ENCODE measurements at places on chromosomes 4 and X.
A peak's percentile ranks its signal among the peaks of the same experiment; 100 is the strongest.

- DNase-seq = no peak
Measured at GRCh38 chr4:37653601-37654000, 32.6 kb downstream of the RELL1 start.

GRCh38 chr4:185142912-185143600 is at the start of gene SLC25A4:
Gene SLC25A4 (plus strand): TSS chr4:185143266. CDS start chr4:185143373, 107 bp downstream.
- peak; percentile 73 for DNase-seq

GRCh38 chrX:23341452-23341851 is 6.8 kb downstream of the PTCHD1 start:
- no peak for DNase-seq

DNA sequence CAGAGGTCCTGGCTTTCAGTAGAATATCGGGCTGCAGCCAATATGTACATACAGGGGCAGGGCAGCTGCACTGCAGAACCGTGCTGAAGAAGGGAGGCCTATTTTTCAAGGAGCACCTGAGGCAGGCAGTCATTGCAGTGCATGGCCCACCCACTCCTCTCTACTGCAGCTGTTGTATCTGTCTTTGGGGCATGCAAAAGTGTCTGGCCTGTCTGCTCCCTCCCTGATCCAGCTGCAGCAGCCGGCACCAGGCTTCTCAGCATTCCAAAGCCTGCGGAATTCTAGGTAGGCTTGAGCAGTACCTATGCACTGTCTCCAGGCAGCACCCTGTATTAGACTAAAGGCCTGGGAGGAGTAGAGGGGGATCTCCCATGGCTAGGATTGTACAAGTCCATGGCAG is 415.2 kb upstream of the MAGEB16 start:
- DNase-seq = no peak

GRCh38 chrX:39196192-39197102 is 395.2 kb downstream of the MID1IP1 start:
- DNase-seq = peak; percentile 16

DNA sequence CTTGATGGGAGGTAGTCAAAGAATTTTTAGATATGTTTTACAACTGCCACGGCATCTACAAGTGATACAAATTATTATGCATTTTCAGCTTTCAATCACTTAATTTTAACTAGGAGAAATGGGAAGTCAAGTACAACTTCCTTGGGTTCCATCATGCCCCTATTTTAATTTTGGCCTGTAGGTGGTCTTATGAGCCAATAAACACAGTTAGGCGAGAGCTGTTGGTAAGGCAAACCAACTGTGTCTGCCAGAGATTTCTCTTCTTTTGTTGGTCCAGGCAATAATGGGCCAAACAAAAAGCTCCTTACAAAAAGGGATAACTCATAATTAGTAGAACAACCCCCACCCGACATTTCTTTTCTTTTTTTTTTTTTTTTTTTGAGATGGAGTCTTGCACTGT is 63.3 kb upstream of the ARX start:
- DNase-seq = no peak

DNA sequence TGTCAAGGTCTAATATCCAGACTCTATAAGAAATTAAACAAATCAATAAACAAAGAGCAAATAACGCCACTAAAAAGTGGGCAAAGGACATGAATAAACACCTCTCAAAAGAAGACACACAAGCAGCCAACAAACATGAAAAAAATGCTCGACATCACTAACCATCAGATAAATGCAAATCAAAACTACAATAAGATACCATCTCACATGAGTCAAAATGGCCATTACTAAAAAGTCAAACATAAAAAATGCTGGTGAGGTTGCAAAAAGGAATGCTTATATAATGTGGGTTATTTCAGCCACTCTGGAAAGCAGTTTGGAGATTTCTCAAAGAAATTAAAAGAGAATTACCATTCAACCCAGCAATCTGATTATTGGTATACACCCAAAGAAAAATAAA is 481.1 kb downstream of the STPG2 start:
- DNase-seq = no peak

- no peak for DNase-seq
Measured at GRCh38 chrX:41382714-41383645, 49.0 kb downstream of the DDX3X start.

DNA sequence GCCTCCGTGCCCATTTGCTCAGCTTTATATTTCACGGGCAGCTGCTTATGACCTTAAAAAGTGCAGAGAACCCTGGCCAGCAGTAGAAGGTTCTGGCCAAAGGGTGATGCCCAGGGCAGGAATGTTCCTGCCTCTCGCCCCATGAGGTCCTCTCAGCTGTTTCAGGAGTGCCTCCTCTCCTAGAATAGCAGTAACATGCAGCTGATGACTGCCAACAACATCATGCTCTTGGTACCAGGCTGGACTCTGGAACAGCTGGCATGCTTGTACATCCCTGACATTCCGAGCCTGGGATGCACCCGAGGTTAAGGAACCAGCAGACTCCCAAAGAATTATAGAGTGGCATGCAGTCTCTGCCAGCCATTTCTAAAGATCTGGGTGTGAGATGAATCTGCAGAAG is 11.7 kb upstream of the TENM3 start:
- DNase-seq = no peak

DNA sequence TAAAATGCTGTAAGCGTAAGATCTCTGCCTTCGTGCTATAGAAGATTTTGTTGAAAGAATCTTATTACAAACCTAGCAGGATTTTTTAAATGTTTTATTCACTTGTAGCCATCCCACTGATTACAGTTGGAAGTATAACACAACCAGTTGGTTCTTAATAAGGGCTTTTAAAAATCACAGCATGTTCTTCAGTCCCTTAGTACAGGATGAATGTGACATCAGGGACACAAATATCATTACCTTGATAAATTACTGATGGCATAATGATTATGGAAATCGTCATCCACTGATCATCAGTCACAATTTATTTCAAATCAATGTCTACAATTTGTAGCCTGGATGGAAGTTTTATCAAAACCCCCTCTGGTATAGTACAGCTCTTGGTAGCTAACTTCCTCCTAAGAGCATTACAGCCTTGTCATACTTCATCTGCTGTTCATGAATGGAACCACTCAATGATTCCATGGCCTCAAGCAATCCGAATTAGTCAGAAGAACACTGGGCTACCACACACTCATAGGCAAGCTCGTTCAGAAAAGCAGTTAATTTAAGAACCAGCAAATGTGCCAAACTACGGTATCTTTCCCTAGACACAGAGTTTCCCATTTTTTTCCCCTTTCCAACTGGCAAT is 389.2 kb upstream of the TENM3 start:
- DNase-seq = no peak

- no peak for DNase-seq
Measured at GRCh38 chrX:97867266-97867665, 983.6 kb downstream of the RPA4 start.

- DNase-seq = no peak
Measured at GRCh38 chr4:139492429-139492828, 38.5 kb downstream of the RAB33B start.

GRCh38 chrX:19761554-19762295 is 125.7 kb downstream of the SH3KBP1 start:
- DNase-seq = no peak

DNA sequence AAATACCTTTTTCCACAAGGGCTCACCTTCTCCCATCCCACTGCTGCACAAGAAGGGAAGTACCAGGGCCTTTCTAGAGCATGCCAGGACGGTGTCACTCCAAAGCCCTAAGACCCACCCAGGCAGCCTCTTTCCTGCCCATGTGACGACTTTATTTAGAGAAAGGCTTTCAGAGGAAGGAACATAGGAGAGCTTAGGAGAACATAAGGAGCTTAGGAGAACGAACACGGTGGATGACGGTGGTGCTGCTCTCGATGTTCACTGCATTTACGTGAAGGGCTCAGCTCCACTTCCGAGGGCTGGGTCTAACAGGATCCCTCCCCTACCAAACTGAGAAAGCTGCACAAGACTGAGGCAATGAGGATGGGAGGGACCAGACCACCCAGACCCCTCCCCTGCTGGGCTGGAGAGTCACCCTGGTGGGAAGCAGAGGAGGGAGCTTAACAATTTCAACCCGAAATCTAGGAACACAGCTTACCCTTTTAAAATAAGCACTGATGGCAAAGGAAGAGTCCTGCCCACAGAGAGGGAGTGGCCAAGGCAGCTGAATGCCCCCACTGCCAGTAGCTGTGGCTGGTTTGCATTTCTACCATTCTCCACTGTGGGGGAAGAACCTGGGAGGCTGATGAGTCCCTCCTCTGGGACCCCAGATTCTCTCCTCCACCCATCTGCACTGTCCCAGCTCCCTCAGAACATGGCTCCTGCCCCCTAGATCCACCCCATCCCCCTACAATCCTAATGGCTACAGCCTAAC is 29.8 kb downstream of the ZFYVE28 start:
- no peak for DNase-seq

DNA sequence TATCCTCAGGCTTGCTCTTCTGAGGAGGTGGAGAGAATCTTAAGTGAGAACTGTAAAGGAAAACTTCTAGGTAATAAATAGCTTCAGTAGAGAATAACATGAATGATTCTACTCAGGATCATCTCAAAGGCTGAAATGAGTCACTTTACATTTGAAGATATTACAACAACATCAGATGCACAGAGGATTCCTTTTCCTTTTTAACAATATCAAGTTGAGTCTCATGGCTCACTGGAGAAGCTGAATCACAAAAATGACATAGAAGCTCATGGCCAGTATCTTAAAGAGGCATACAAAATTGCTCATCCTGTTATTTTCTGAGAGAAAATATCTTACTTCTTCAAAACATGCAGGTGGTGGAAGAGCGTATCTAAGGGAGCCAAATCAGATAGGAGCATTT is 72.5 kb upstream of the EMCN start:
- DNase-seq = no peak

DNA sequence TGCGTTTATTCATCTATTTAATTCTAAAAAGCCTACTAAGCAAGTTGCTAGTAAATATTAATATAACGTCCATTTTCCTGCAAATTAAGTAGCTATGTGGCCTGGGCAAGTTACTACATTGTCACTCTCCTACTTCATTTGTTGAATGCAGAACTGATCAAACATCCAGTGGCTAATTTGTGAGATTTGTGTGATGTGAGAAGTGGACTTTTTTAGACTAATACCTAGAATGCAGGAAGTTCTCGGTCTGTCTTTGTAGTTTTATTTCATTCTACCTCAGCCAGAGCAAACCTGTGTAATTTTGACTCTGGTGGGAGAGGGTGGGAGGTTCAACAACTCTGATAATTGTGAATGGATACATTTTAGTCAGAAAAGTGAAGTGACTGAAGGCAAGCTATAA is 840 bp downstream of the GUF1 start:
- DNase-seq = no peak

GRCh38 chr4:44738615-44739014 is 12.3 kb upstream of the GNPDA2 start:
- DNase-seq = no peak

- DNase-seq = no peak
Measured at GRCh38 chrX:109357706-109358105, 124.2 kb downstream of the GUCY2F start.

DNA sequence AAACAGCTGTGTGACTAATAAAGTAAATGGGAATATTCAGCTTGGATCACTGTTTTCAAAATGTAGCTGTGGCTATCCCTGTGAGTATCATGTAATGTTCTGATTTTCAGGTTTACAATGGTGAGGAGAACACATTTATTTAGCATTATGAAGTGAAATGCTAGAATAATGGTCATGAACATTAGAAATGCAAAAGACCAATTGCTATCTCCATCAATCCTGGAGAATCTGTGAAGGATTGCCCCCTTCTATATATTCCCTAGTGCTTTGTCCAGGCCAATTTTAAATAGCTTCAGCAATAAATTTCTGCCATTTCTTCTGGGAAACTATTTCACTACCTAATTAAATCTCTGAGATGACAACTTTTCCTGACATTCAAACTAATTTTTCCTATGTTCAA is 1399.1 kb downstream of the PCDH19 start:
- no peak for DNase-seq

- DNase-seq = no peak
Measured at GRCh38 chr4:184215709-184216328, 1.9 kb downstream of the ENPP6 start.

GRCh38 chr4:114091546-114091945 is 112.1 kb upstream of the ARSJ start:
- DNase-seq = no peak

GRCh38 chr4:38151873-38152272 is 191.7 kb downstream of the PTTG2 start:
- no peak for DNase-seq

DNA sequence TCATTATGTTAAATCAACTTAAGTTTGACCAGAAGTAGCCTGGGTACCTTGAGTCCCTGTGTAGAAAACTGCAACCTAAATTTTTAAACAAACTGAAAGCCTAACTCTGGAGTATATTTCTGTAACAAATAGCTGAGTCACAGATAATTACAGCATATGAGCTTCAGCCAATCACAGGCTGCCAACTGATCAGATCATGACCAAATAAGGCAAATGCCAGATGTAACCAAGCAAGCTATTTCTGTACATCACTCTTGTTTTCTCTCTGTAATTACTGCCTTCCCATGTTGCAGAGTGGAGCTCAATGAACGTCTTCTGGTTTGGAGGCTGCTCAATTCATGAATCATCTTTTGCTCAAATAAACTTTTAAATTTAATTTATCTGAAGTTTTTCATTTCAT is 980.9 kb upstream of the DIAPH2 start:
- no peak for DNase-seq

DNA sequence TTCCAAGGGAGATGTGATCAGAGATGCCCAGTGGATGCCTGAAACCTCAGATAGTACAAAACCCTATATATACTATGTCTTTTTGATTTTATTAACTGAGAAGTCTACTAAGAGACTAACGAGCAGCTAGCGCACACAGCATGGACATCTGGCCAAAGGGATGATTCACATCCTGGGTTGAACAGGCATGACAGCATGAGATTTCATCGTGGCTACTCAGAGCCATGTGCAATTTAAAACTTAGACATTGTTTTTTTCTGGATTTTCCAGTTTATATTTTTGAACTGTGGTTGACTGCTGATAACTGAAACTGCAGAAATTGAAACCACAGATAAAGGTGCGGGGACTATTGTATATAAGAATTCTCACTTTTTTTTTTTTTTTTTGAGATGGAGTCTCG is 2252.9 kb upstream of the AGA start:
- no peak for DNase-seq

- DNase-seq = no peak
Measured at GRCh38 chr4:10998846-10999245, 314.3 kb upstream of the CLNK start.

GRCh38 chr4:106707776-106708463 is 328.2 kb downstream of the DKK2 start:
- no peak for DNase-seq

GRCh38 chr4:37623125-37623524 is 63.1 kb downstream of the RELL1 start:
- DNase-seq = no peak

DNA sequence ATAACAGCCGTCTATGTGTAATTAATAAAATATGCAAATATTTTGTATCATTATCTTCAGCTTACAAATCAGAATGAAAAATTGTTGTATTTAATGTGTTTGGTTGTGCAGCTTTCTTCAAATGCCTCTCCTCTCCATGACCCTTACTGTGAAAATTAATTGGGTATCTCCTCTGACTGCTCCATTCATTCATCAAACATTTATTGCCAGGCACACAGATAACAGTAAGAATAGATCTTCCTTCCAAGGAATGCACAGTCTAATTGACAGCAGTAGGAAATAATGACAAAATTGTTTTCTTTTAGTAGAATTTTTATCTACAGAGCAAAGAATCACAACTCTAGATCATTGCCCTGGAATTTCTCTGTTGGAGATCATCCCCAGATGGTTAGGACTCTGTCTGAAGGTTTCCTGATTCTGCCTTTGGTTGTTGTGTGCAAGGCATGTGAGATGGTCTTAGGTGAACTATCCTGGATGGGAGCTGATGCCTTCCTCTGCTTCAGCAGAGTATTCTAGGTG is 395.0 kb upstream of the FAT1 start:
- no peak for DNase-seq

- DNase-seq = no peak
Measured at GRCh38 chrX:30283456-30284200, 25.6 kb downstream of the NR0B1 start.
